NCI-H774 (cell line): ENCODE measurements at places on chromosomes 3 and 15.

DNA sequence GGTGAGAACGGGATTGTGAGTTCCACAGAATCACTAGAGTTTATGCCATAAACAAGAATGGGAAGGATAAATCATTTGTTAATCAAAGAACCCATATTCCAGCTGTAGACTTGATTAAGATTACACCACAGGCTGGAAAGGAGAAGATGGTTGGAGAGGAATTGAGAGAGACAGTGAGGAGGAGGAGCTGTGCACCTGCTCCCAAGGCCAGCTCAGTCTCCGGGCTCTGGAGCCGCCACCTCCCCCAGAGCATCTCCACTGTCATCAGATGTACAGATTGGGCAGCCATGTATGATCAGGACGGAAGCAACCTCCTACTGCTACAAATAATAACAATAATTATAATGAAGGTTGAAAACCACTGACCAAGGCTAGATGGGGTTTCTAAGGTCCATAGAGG lies 170.0 kb downstream of the MINAR1 start:
- DNase-seq = no peak

DNA sequence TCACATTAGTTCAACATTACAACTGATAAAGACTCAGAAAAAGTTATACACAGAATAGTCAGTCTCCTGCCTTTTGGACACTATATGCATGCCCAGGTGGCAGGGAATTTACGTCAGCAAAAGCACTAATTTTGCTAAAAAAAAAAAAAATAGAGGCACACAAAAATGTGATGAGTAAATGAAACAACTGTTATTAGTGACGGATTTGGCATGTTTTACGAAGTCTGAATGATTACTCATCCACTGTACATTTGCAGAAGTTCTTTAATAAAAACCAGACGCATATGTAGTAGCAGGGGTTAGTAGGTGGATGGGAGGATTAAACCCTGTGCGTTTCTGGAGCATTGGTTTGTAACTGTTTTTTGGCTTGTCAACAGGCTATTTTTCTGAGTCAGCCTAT lies 99.0 kb downstream of the MITF start:
- DNase-seq = no peak

GRCh38 chr3:185701611-185702261 lies 115.6 kb downstream of the SENP2 start:
- DNase-seq = no peak

DNA sequence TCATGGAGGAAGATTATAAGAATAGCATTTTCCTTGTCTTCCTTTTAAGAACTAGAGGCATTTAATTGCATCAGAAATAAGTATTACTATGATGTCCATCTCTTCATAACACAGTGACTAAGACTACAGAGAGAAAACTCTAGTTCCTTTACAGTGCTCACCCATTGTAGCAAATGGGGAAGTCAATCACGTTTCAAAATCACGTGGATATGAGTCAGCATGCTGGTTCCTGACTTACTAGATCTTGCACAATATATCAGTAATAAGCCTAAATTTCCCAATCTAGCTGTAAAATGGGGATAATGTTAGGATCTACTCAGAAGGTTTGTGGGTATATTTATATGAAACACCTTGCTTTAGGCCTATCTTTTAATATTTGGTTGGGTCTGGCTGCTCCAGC lies 254.8 kb upstream of the EOMES start:
- DNase-seq = no peak

- no peak for DNase-seq
Observed at GRCh38 chr3:34387826-34388564, 589.6 kb downstream of the PDCD6IP start.

GRCh38 chr3:143276592-143276991 lies 157.0 kb downstream of the CHST2 start:
- no peak for DNase-seq
